Activated CD8-positive, alpha-beta memory T cell treated with anti-CD3 and anti-CD28 coated beads for 1 hour (primary cell): ENCODE measurements at places on chromosomes 1 and 21.

DNA sequence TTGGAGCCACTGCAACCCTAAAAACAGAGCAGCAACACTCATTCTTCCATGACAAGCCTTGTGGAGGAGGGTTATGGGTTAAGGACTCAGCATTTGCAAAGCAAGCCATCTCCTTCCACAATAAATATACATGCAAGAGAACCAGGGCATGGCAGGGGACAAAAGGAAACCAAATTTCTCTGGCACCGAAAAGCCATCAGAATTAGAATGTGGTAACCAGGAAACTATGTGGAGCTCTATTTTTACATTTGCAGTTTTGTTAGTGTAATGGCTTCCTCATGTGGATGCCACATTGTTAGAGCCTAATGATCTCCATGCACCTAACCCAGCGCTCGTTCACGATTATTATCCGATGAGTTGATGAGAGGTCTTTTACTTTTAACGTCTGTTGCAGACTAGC, 91.7 kb downstream of the NAV1 start:
- no peak for DNase-seq

GRCh38 chr1:48932366-48932765, 155.7 kb upstream of the BEND5 start:
- no peak for DNase-seq

- DNase-seq = no peak
Measured at GRCh38 chr1:87155648-87156047, 173.0 kb upstream of the LMO4 start.

DNA sequence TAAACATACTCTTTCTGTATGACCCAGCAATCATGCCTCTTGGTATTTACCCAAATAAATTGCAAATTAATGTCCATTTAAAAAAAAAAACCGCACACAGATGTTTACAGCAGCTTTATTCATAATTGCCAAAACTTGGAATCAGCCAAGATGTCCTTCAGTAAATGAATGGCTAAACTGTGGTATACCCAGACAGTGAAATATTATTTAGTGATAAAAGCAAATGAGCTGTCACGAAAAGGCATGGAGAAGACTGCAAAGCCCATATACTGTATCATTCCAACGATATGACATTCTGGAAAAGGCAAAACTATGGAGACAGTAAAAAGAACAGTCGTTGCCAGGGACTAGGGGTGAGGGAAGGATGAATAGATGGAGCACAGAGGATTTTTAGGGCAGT, 77.0 kb upstream of the FAM20B start:
- no peak for DNase-seq

GRCh38 chr1:16072616-16073484, 601 bp downstream of the FAM131C start:
- no peak for DNase-seq

- no peak for DNase-seq
Measured at GRCh38 chr1:4670265-4670664, 15.9 kb downstream of the AJAP1 start.

DNA sequence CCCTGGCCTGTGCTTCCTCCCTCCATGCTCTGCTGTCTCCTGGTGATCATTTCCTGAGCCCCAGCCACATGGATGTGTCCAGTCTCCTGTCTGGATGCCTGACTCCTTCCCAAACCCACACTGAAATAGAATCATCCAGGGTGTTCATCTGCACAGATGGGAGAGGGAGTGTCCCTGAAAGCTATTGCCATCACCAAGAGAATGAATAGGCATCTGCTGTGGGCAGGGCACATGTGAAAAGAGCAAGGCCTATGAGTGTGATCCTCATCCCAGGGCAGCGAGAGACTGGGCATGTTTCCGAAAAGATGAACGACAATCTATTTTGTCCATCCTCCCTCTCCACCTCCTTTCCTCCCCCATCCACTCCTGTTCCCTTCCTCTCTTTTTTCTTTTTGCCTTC, 5.0 kb downstream of the IGSF21 start:
- DNase-seq = no peak

- DNase-seq = no peak
Measured at GRCh38 chr21:46159390-46159789, 4.0 kb upstream of the FTCD start.

DNA sequence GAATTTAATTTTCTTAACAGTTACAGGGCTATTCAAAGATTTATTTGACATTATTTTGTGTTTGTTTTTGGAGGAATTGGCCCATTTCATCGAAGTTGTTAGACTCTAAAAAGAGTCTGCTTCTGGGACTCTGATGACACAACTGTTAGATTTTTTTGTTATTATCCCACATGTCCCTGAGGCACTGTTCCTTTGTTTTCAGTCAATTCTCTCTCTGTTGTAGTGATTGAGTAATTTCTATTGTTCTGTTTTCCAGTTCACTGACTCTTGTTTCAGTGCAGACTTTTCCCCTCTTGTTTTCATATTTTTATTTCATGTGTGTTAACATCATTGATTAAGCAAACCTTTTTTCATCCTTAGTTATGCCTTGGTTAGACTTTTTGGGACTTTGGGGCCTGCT, 325.0 kb downstream of the ZNF326 start:
- DNase-seq = no peak

DNA sequence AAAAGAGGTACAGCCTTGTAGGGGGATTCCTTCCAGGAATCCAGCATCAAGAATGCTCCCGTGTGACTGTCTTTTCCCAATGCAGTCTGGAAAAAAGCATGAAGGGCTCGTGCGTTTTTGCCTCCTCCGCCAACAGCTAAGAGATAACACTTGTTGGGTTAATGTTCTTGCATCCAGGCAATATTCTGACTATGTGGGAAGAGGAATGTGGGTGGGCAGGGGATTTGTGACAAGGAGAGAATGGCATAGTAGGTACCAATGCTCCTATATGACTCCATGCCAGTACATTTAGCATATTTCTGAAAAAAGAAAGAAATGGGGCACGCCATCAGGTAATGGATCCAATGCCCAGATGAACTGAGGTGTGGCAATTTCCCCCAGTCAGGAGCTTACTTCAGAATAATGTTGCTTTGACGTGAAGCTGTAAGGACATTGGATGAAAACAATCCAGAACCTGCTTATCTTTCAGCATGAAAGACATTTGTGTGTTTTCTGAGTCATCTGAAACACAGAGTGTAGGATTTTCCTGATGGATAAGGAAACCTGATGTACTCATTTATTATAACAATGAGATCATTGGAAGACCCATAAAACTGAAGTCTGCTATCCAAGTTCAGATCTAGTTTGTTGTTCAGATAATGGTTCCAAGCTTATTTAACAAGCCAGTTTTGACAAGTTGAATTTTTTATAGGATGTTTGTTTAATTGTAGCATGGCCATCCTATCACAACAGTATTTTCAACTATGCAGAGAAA, 105.5 kb downstream of the LYPLAL1 start:
- DNase-seq = no peak

- no peak for DNase-seq
Measured at GRCh38 chr1:202349206-202349928, 868 bp downstream of the PPP1R12B start.

DNA sequence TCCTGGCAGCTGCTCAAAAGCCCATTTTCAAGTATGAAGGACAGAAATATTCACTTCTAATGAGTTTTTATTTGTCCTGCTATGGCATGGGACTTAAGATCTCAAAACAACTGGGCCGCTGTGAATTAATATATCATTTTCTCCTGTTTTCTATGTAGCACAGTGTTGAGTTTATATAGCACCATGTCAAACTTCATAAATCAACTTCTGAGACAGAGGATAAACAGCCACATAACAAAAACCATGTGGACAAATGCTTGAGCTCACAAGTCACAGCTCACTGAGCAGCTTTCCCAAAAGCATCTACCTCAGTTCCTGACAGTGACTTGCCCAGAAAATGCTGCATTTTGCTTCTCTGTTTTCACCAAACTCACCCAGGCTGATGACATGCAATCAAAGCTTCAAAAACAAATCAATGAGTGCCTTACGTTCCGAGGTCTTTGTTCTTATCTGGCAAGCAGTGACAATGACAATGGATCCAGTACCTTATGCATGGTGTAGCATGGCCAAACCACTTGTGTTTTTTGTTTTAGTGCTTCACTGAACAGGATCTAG, 722.6 kb downstream of the LRRIQ3 start:
- no peak for DNase-seq

DNA sequence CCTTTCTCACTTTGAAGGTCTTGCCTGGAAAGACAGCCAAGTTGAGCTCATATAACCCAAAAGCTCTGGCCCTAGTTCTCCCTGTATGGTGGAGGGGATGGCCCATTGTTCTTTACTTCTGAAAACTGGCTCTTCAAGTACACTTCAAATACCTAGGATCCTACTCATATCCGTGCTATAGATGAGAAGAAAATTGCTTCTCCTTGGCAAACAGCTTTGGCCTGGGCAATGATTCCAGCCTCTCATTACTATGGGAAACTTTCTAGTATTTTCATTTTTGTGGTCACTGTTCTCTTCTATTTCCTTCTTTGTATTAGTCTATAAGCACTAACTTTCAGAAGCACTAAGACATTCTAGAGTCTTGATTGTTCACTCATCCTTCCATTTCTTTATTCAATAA, 53.7 kb downstream of the ZNF697 start:
- DNase-seq = no peak

GRCh38 chr1:169586067-169586394, 250 bp downstream of the F5 start:
- no peak for DNase-seq

DNA sequence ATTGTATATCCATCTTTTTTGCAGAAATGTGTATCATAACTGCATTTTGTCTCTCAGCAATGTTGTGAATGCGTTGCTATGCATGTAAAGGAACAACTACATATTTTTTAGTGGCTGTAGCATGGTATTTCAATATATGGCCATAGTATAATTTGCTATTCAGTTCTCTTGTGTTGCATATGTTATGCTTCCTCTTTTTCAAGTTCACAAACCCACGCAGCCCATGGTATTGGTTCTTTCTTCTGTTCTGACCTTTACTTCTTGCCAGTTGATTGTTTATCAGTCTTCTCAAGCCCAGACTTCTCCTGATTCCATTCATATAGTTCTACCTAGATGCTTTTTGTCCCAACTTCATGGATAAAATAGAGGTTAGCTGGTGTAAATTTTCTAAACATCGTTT, 6.1 kb downstream of the SLC22A15 start:
- DNase-seq = no peak
